Hindlimb muscle (tissue), 1 donor: ENCODE measurements at places on chromosomes 1 and 21.

- no peak for DNase-seq
Observed at GRCh38 chr1:111802110-111802509, 46.4 kb downstream of the DDX20 start.

GRCh38 chr1:223887747-223888418 is 42.1 kb upstream of the TP53BP2 start:
- peak; percentile 20 for DNase-seq

GRCh38 chr1:154151311-154151710 is 3.6 kb downstream of the NUP210L start:
- no peak for DNase-seq

DNA sequence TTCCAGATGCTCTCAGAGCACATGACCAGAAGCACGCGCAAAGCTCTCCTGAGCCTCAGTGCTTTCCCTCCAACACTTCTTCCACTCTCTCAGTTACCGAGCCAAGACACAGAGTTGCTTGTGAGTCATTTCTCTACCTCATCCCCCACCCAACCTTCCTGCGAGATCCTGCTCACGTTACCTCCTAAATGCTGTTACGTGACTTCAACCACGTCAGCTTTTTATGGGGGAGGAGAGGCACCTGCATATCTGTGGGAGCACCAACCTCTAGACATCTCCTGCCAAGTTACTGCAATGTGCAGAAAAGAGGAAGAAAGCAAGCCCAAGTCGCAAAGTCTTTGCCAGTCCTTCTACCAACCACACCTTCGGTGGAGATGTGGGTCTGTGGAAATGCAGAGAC is 27.2 kb upstream of the ERG start:
- DNase-seq = no peak

DNA sequence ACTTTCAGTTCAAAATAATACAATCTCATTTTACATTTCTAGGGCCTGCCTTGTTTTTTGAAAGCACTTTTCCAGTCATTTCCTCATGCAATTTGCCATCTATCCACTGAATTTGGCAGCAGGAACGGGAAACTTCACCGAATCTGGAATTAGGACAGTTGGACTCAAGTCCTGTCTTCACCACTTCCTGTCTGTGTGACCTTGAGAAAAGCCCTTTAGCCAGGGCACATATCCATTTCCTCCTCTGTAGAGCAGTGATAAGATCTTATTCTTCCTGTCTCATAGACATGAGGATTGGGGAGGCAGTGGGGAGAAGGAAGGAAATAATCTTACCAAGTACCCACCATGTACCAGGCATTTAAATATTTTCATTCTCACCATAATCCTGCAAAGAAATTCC is 12.0 kb downstream of the VAV3 start:
- no peak for DNase-seq

DNA sequence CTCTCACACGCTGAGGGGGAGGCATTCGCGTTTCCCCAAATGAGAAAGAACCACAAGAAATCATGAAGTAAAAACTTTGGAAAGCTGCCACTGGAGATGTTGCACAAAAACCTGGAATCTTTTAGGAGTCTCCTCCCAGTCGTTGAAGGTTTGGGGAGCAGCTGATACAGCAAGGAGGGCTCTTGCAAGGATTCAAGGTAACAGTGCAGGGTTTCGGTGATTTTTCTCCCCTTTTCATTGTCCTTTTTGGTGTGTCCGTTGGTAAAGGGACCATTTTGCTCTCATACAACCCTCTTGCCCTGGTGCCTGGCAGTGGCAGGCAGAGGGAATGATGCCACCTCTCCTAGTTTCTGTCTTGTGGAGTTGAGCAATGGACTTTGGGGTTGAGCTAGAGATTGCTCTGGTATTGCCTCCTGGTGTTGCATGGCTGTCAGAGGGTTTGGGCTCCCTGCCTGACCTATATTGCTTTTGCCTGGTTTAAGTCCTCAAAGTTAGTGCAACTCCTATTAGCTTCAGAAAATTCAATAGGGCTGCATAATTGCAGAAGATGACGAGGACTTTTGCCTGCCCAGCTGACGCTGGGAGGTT is 872 bp downstream of the BRINP2 start:
- no peak for DNase-seq
